ENCODE measurements at places on chromosomes 2 and 18.

GRCh38 chr18:13309748-13310670 lies 91.4 kb downstream of the LDLRAD4 start:
- no peak for DNase-seq

GRCh38 chr2:54665436-54665856 lies 58.0 kb upstream of the EML6 start:
- DNase-seq, result peak; percentile 90

GRCh38 chr2:82730811-82731210 lies 1728.3 kb downstream of the SUCLG1 start:
- no peak for DNase-seq

DNA sequence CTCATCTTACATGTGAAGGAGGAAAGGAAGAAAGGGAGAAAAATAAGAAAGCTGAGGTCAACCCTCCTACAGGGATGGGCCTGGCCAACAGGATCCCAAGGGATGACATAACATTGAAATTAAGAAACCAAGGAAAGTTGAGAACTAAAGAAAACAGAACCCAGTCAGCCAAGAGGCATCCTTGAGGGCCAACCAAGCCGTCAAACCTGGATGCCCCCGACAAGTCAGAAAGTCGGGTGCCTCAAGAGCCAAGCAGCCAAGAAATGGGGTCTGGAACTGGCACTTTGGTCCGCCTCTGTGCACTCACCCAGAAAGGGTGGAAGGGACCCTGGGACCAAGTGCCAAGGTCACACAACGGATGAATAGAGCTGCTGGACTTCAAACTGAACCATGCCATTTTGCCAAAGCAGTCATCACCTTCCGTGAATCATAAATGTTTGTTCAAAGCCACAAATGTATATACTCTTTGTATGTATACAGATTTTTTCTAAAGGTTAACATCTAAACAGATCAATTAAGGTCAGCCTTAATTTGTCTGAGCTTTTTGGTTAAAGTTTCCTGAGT lies 27.0 kb upstream of the PTPN4 start:
- DNase-seq, result no peak

DNA sequence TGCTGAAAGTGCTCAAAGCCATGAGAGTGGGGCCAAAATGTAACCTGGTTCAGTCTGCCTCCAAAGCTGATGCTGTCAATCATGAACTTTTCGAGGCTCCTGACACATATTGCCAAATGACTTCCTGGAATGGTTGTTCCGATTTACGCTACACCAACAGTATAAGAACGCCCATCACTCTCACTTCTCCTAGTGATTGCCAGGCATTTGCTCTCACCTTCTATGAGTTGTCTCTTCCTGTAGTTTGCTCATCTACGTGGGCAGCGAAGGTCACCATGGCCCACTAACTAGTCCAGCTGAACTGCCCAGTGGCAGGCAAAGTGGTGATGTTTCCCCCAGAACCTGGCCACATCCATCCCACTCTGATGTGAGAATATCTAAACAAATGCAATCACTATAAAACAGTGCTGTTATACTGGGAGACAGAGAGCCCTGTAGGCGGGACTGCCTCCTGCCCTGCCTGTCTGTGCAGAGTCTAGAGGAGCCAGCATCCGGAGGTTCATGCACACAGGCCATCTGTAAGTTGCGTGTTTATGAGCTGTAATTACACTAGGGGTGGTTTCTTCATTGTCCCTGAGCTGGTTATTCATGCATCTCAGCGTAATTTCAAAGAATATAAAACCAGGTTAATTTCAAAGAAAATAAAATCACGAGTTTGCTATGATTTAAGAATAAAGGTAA lies 8.8 kb upstream of the CABLES1 start:
- no peak for DNase-seq

- peak; percentile 7 for DNase-seq
Measured at GRCh38 chr2:85851253-85852151, 37.3 kb downstream of the ST3GAL5 start.

DNA sequence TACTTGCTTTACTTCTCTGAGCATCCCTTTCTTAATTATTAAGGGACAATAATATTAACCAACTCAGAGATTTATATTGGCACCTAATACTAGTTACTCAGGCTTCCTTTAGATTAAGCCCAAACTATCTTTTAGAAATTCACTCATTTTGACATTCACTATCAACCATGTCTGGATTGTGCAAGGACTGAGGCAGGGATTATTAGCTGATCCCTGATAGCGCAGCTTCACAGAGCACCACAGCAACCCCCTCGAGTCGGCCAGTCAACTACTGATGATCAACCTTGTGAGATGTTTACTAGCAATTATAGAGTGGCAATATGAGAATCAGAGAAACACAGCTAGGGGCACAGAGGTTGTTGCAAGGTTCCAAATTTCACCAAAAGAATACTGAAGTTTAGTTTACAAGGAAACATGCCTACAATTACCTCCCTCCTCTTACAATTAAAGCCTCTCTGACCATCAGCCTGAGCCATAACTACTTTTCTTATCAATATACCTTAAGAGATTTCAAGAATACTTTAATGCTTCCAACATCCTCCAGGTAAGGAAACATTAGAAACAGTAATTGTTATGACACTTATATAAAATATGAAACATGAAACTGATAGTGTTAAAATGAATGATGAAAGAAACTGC lies 191.6 kb downstream of the TCF4 start:
- no peak for DNase-seq

GRCh38 chr2:211248841-211249240 lies 692.4 kb downstream of the CPS1 start:
- DNase-seq, result no peak

DNA sequence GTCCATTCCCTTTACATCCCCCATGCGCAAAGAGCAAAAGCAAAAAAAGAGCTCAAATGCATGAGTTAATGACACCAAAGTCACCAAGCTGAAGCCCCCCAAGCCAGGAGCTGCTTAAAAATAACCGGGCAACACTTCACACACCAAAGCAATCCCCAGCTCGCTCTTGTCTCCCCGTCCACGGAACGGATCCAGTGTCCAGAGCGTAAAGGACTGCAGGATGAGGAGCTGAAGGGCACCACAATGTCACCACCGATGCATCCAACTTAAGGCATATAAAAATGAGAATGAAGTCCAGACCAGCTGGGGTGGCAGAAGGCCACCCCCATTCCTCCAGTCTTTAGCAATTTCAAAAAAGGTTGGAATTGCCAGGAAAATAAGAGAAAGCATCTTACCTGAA lies 8.7 kb downstream of the SMAD7 start:
- no peak for DNase-seq

DNA sequence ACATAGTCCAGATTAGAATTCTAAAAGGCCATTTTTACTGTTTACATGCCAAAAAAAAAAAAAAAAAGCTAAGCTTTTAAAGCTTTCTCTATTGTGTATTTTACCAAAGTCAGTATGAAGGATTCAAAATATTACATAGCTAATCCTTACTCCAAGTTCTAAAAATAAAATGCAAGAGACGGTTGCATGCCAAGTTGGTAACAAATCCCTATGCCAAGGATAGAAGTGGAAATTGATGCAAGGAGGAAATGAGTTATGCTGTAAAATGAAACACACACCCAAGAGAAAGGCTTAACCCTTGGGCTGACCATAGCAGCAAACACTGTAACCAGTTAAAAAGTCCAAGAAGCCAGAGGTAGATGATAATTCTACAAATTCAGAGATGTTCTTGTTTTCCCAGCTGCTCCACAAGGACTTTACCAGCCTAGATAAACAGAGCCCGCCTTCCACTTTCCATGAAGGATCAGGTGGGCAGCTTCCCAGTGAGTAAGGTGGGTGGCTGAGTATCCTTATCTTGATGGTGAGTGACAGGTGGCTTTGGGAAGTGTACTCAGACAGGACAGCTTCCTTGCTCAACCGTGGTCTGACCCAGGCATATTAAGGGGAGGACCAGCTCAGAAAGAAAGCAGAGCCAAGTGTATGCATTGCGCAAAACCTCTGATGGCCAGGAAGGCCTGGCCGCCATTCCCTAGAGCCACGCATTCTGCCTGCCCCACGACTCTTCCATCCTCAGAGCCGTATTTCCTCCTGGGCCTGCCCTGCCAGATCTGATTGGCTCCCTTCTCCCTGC lies 34.4 kb downstream of the ATP8B1 start:
- peak; percentile 71 for DNase-seq

DNA sequence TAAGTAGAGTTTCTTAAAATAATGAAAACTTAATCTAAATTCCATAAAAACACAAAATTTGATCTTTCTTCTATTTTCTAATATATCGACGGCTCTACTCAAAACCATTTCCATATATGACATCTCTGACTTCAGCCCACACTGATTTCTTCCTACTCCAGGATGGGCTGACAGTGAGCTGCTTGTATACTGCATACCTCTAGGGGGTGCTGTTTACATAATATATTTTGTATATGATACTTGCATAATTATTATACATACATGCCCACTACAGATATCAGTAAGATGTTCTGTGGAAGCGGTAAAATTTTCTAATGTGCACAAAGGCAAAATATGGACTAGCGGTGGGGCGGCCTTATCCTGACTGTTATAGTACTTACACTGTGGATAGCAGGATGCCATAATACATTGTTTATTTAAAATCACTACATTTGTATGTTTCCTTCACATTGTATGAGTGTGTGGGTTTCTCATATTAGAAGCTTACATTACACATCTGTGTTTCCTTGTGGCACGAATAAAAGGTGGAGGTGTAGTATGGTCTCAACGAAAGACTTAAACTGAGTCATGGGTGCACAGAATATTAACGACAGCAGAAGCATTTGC lies 66.1 kb upstream of the NXPH2 start:
- DNase-seq, result peak; percentile 33

DNA sequence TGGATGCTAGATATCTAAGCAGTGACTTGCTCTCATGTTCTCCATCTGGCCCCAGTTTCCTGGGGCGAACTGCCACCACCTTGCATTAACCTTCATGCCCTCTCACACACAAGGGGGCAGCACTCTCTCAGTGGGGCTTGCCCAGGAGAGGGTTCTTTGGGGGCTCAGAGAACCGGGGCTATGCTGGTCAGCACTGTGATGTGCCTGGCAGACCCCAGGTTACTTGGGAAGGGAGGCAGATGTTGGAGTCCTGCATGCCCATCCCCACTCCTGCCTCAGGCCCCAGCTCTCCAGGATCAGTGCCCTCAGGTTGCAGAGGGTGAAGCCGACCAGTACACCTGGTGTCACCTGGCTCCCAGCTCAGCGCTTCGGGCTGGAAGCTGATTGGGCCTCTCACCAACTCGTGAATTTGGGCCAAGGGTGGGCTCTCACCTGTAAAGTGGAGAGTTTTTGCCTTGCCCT lies 396.2 kb upstream of the HS6ST1 start:
- DNase-seq, result no peak

- DNase-seq, result no peak
Measured at GRCh38 chr2:233047206-233047605, 12.9 kb upstream of the INPP5D start.

- DNase-seq, result peak; percentile 50
Measured at GRCh38 chr2:76953733-76954347, 568.3 kb downstream of the LRRTM4 start.

DNA sequence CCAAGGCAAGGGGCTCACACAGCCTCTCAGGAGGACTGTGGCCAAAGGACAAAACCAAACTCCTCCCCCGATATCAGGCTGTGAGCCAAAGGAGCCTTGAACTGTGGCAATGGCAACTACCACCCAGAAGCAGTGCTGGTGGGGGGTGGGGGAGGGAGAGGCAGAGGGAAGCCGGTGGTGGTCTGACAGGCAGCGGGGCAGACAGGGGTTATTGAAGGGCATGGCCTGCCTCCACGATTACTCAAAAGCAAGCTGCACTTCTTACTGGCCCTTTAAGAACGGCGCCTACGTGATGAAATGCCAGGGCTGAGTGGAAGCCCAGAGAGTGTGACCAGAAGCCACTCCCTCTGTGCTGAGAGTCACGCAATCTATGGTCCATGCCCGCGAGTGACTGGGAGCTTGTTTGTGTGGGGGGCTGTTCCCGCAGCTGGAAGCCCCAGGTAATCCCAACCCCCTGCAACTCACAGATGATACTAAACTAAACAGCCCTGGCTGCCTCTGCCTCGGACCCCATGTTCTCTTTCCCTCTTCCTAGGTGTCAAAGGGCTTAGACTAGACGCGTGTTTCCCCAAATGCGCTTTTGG lies 128.2 kb upstream of the CXCR4 start:
- DNase-seq, result peak; percentile 38

- DNase-seq, result no peak
Measured at GRCh38 chr2:102755284-102755683, 6.5 kb upstream of the TMEM182 start.
